ENCODE measurements at places on chromosomes 13 and 19.

DNA sequence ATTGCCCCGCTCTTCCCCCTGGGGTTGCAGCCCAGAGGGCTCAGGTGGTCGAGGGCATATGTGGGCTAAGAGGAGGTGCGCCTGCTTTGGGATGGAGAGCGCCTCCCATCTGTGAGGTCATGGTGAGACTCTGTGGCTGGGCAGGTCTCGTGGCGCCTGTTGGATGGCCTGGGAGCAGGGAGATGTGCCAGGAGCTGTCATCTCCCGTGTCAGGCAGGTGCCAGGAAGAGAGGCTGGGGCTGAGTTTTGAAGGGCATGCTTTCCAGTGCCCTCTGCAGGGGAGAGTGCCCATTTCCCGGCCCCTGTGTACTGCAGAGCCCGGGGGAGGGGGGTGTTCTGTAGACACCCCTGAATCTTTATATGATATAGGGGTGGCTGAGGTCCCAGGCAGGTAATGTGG, 2.8 kb downstream of the WTIP start:
- no peak for DNase-seq

DNA sequence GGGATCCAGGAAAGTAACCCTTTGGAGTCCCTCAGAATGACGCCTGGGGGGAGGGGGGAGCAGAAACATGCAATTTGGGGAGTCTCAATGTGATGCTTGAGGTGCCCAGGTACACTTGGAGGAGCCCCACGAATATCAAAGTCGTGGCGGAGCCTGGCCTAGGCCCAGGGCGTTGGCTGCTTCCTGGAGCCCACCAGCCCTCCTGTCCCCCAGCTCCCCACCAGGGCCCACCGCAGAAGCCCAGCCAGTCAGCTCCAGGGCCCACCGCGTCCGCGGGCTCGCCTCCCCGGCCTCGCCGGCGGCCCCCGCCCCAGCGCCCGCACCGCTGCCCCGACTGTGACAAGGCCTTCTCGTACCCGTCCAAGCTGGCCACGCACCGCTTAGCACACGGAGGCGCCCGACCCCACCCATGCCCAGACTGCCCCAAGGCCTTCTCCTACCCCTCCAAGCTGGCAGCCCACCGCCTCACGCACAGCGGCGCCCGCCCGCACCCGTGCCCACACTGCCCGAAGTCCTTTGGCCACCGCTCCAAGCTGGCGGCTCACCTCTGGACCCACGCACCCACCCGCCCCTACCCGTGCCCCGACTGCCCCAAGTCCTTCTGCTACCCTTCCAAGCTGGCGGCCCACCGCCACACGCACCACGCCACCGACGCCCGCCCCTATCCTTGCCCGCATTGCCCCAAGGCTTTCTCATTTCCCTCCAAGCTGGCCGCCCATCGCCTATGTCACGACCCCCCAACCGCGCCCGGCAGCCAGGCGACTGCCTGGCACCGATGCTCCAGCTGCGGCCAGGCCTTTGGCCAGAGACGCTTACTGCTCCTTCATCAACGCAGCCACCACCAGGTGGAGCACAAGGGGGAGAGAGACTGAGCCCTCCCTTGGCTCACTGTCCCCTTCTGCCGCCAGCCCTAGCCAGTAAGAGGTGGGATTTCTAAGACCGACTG, 2.1 kb downstream of the ZNF575 start:
- peak; percentile 42 for DNase-seq

- DNase-seq = no peak
These were observed 264.0 kb downstream of the KLF12 start for GRCh38 chr13:73870036-73870741.

- peak; percentile 69 for DNase-seq
These were observed 60.5 kb downstream of the CELF5 start for GRCh38 chr19:3284759-3285646.

DNA sequence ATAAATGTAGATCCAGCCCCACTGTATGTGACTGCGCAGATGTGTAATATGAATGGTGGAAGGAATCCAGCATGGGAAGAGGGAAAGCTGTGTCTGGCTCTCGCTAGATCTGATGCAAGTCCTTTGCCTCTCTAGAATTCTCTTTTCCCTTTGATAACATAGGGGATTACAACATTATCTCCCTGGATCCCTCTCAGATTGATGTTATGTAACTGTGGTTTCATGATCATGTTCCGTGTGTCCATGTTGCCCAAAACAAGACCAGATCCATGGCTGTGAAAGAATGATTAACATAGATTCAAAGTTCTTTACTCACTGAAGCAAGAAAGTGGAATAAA, 184.0 kb upstream of the UBL3 start:
- no peak for DNase-seq

DNA sequence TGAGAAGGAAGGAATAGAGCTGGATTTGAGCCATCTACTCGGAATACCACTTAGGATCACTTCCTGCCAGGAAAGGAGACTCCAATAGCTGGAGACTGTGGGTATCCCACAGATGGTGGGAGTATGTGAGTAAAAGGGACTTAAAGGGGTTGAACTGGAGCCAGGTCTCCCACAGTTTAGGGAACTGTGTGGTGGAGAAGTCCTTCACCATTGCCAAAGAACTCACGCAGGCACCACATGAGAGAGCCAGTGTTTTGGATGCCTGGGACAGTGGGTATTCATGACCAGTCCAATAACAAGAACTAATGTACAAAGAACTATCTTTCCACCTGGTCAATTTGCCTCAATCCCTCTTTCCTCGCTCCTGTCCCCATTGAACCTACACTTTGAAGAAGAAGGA, 24.4 kb upstream of the MYCBP2 start:
- no peak for DNase-seq
